ENCODE measurements at places on chromosomes 11 and 22. TPM values are rescaled to one million over a fixed set of nuclear protein-coding genes. Genes with fewer than 3 reads are reported as not detected.
A peak's percentile ranks its signal among the peaks of the same experiment; 100 is the strongest.

- peaks cover 22% of the 10 kb centered on the region for H3K36me3 ChIP-seq
- H3K4me3 ChIP-seq: no peak overlapping the region
- H3K4me1 ChIP-seq: peaks cover 9% of the 10 kb centered on the region
- H3K27me3 ChIP-seq: no peaks in the 10 kb centered on the region
Measured at GRCh38 chr22:21974058-21974649, 8.4 kb downstream of the TOP3B start.

DNA sequence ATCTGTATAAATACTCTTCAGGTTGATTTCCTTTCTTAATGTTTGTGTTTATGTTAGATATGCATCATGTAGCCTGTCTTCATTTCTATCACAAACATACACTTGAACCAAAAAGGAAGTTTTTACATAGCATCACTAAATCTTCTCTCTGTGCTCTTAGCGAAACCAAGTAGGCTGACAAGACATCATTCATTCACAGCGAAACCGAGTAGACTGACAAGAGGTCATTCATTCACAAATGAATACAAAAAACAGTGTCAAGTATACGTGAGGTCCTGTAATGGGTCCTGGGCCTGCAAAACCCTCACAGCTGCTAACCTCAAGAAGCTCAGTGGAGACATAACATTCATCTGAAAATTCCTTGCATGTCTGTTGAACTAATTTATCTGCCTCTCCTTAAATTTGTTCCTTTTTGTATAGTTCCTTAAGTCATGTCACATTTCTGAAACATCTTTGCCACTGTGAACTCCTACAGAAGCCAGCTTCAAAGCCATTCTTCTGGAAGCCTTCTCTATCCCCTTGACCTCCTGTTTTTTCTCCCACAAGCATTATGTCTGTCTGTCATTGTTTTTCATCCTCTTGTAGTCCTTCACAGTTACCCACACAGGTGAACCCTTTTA lies 9.8 kb upstream of the HBE1 start:
- DNase-seq: no peak
- H3K4me3 ChIP-seq: no peak overlapping the region
- H3K27me3 ChIP-seq: peaks cover 3% of the 10 kb centered on the region
- no peak overlapping the region for H3K27ac ChIP-seq
- H3K4me1 ChIP-seq: no peaks in the 10 kb centered on the region

Gene HTR3B
- total RNA-seq: not detected

Gene ACTN3
- total RNA-seq: not detected

DNA sequence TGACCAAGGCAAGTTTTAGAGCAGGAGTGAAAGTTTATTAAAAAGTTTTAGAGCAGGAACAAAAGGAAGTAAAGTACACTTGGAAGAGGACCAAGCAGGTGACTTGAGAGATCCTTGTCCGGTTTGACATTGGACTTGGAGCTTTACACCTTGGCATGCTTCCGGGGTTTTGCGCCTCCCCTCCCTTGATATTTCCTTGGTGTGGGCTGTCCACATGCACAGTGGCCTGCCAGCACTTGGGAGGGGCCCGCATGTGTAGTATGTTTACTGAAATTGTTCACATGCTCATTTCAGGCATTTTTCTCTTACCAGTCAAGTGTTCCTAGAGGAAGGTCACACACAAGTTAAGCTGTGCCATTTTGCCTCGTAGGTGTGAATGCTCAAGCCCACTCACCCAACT lies 19.0 kb upstream of the THRSP start:
- H3K4me3 ChIP-seq: no peak overlapping the region
- no peaks in the 10 kb centered on the region for H3K36me3 ChIP-seq
- H3K4me1 ChIP-seq: peaks cover 23% of the 10 kb centered on the region
- no peaks in the 10 kb centered on the region for H3K27me3 ChIP-seq
- no peak for DNase-seq

DNA sequence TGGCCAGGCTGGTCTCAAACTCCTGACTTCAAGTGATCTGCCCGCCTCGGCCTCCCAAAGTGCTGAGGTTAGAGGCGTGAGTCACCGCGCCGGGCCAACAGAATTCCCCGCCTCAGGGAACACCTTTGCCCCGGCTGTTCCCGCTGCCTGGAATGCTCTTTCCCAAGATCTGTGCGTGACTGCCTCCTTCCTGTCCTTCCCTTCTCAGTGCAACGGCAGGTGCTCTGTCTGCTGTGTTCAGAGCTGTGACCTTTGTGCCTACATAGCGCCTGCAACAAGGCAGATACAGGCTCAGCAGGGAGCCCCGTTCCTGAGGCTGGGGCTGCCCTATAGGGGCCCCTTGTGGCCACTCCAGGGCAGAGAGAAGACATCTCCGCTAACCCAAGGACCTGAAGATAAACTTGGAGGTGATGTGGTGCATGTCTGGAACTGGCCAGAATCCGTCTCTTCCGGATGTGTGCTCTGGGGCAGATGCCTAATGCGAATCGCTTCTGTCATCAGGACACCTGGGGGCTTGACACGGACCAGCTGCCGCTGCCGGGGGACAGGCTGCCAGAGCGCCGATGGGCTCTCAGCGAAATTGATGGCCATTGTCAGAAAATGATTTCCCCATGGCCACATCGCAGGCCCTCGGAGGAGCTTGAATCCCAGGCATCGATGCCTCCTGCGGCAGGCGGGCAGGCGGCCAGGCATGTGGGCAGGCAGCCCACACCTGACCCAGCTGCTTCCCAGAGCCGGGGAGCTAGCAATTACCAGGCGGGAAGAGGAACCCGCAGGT lies 43.5 kb upstream of the TCF20 start:
- H3K27ac ChIP-seq: no peak overlapping the region
- peak; percentile 58 for DNase-seq
- no peaks in the 10 kb centered on the region for H3K36me3 ChIP-seq
- H3K4me1 ChIP-seq: peaks cover 44% of the 10 kb centered on the region

Gene GP1BB
- not detected for total RNA-seq

Gene CARNS1
- 6.2 TPM for total RNA-seq

DNA sequence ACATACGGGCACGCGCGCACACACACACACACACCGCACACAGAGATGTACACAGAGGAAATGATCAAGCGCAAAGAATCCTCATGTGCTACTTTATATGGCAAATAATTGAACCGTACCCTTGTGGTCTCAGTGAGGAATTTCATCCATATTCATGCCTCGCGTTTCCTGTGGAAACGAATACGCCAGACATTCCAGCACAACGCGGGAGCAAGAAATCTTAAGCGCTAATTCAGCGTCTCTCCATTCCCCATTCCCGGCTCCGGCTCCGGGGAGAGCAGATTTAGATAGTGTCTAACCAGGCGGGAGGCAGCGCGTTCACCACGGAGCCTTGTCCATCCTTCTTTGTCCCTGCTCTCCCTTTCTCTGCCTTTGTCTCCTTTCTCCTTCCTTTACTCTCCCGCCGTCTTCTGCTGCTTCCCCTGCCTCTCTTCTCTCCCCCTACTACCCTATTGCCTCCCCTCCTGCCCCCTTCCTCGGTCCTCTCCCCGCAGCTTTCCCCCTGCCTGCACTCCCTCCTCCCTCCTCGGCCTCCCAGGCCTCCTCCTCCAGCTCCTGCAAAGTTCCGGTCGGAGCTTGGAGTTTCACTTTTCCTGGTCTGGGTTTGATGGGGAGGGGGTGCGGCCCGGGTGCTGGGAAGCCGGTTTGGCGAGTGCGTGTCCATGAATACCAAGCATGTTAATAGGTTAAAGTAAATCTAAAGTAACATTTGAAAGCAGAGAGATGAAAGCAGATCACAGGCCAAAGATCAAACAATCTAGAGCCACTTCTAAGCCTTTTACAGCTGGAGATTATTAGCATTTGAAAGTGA lies 579.3 kb downstream of the BUD13 start:
- no peak overlapping the region for H3K27ac ChIP-seq
- no peak for DNase-seq
- H3K27me3 ChIP-seq: peaks cover 22% of the 10 kb centered on the region
- no peaks in the 10 kb centered on the region for H3K4me1 ChIP-seq

DNA sequence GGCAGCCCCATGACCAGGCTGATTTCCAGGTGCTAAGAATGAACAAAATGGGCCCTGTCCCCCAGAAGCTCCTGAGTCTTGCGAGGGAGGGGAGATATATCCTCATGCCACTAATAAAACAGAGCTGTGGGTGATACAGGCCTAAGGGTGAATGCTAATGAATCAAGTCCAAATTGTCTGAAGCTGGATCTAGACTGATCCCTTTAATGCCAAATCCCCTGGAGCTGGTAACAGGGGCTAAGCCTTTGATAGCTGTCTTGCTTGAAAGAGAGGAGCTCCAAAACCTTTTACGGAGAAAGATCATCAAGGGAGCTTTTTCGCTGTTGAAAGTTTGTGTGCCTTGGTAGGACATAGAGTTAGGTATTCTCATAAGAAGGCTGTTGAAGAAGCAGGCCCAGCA lies 79.7 kb downstream of the PPFIBP2 start:
- H3K27ac ChIP-seq: no peak overlapping the region
- no peaks in the 10 kb centered on the region for H3K27me3 ChIP-seq
- no peak for DNase-seq
- H3K4me3 ChIP-seq: no peak overlapping the region
- H3K4me1 ChIP-seq: peaks cover 14% of the 10 kb centered on the region
- no peaks in the 10 kb centered on the region for H3K36me3 ChIP-seq

- peaks cover 73% of the 10 kb centered on the region for H3K4me1 ChIP-seq
- peaks cover 26% of the 10 kb centered on the region for H3K36me3 ChIP-seq
- H3K27me3 ChIP-seq: no peaks in the 10 kb centered on the region
Measured at GRCh38 chr11:65551572-65552387, 6.4 kb downstream of the LTBP3 start.

DNA sequence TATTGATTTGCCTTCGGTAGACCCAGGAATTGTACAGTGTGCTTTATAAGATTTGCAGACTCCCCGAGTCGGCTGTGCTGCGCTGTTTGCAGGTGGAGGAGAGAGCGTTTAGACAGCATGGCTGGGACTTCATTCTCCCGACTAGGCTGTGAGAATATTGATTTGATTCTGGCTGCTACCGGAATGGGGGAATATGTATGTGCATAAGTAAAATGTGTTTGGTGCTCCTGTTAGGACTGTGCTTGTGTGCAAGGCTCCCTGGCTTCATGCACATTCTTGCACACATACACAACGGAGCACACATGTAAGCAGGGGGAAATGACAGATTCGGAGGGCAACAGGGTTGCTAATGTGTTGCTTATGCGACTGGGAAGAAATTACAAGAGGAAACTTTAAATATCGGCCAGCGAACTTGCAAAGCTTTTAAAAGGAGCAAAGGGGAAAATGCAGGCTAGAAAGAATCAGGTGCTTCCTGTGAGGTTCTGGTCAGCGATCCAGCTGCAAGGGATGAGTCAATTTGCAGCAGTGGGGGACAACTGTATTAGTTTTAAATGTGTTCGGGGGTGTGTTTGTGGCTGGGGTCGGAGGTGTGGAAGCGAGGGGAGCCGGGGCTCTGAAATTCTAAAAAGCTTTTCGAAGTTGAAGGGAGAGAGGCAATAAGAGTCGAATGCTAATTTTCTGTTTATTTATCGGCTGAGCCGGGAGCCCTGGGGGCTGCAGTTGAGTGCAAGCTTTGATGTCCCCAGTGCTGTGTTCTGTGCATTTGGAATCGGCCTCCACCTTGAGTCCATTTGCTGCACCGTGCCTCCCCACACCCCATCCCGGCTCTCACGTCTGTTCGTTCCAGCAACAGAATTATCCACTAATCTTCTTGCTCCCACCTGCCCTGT lies 731 bp downstream of the NTM start:
- no peak overlapping the region for H3K4me3 ChIP-seq
- no peaks in the 10 kb centered on the region for H3K27me3 ChIP-seq
- no peak overlapping the region for H3K27ac ChIP-seq
- no peaks in the 10 kb centered on the region for H3K4me1 ChIP-seq

DNA sequence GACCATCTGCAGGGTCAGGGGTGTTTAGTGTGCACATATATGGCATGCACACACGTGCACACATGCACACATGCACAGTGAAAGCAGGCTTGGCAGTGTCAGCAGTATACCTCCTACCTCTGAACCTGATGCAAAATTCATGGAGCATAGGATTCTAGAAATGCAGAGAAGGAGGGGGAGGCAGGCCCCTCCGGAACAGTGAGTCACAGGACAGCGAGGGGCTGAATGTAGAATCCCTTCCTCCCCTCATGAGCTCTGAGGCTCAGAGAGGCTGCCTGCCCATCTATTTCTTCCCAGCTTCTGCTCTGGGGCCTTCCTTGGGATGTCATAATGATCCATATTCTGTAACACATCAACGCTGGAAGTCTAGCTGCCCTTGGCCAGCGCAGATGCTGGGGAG lies 66.7 kb upstream of the NECTIN1 start:
- H3K4me3 ChIP-seq: no peak overlapping the region
- no peaks in the 10 kb centered on the region for H3K4me1 ChIP-seq
- no peak overlapping the region for H3K27ac ChIP-seq
- no peak for DNase-seq
- peaks cover 17% of the 10 kb centered on the region for H3K27me3 ChIP-seq

- H3K27me3 ChIP-seq: peaks cover 48% of the 10 kb centered on the region
- peaks cover 1% of the 10 kb centered on the region for H3K36me3 ChIP-seq
- H3K4me3 ChIP-seq: peak overlapping the region; percentile 17
- DNase-seq: no peak
- peaks cover 21% of the 10 kb centered on the region for H3K4me1 ChIP-seq
Measured at GRCh38 chr11:125163431-125164063, 1.0 kb upstream of the PKNOX2 start.

Gene CNGA4
- not detected for total RNA-seq

Gene C11orf16
- not detected for total RNA-seq
